Left cardiac atrium (tissue), 4 donors: ENCODE measurements at places on chromosomes 6 and 20.

DNA sequence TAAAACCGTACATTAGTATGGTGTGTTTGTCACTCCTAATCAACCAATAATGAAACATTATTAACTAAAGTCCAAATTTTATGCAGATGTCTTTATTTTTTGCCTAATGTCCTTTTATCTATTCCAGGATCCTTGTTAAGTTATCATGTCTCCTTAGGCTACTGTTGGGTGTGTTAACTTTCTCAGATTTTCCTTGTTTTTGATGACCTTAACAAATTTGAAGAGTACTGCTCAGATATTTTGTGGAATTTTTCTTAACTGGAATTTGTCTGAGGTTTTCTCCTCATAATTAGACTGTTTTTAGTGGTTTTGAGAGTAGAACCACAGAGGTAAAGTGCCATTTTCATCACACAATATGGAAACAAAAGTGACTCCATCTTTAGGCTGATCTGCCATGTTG is 406.3 kb downstream of the MEI4 start:
- no peak for DNase-seq

DNA sequence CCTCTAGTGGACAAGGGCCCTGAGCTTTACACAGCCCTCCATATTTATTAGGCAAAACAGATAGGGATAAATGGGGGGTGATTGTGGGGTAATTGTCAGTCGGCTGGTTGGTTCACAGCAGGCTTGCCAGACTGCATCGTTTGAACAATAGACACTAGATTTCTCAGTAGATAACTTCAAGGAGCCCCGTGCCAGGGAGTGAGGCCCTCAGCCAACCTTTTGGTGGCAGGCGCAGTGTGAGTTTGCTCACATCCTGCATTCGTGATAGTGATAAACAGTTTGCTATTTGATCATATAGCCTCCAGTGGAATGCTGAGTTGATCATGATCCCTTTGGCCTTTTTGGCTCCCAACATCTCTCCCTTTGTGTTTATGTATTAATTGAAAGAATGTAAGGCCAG is 3.6 kb upstream of the ABHD12 start:
- no peak for DNase-seq

GRCh38 chr20:38418509-38419204 is 16.5 kb downstream of the SNHG17 start:
- peak; percentile 54 for DNase-seq

GRCh38 chr6:4413073-4413472 is 277.7 kb upstream of the ECI2 start:
- DNase-seq, result no peak

- DNase-seq, result no peak
Measured at GRCh38 chr20:5834436-5835005, 84.3 kb downstream of the SHLD1 start.

DNA sequence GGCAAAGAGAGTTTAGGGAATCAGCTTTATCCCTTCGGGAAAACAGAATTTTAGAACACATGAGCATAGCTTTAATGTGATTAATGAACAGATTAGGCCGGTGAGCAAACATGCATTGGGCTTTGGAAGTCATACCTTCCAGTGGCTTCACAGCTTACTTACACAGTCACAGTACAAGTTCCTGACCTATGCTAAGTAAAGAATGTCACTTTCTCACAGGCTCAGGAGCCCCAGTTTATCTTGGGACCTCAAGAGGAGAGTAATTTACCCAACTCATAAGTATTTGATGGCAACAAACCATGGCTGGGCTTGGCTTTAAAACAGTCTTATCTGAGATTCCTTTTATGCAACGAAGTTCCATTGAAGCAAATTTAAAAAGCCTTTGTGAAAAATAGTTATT is 195.9 kb downstream of the AKAP7 start:
- no peak for DNase-seq

DNA sequence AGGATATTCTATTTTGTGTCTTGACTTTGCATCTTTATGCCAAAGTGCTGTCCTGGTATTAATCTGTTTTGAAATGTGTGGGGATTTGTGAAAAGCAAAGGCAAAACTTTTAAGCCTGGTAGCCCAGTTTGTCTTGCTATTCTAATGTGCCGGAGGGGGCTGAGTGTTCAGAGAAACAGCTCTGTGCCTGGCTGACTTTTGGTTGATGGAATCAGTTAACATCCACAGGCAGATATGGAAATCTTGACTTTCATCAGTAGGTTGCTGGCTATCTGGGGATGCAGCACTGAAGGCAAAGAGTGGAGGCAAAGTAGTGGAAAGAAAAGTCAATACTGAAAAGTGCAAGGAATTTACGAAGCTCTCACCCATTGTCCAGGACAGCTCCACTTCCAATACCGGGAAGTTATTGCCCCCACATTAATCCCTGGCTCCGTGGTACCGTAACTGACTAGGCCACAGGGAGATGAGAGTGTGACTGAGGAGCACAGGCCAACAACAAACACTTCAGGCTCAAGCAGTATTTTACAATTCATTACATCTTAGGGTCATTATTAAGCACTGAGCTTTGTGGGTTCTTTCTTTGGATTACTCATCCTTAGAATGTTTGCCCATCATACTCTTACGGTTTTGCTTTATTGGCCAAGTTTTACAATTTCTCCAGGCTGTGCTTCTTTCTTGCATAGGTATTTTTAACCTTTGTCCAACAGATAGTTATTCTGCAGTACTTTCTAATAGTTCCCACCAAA is 164.6 kb downstream of the MTFR2 start:
- no peak for DNase-seq

- no peak for DNase-seq
Measured at GRCh38 chr20:16203096-16203495, 370.2 kb downstream of the KIF16B start.
